ENCODE measurements at places on chromosomes 6 and 20.

- DNase-seq = no peak
Measured at GRCh38 chr20:63026582-63027165, 19.9 kb upstream of the BHLHE23 start.

DNA sequence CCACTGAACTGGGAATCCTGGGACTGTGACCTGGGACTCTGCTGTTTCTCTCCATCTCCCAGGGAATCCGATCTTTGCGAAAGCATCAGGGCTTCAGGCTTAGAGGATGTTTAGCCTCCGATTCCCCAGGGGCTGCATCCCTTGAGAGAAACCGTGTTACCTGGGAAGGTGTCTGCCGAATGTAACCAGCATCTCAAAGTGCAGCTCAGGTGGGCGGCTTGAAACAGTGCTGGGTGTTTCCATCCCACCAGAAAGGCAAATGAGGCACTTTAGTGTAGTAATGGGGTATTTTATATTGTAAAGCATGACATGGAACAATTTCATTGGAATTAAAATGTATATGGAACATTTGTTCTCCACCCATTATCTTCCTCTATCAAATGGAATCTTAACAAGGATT is 15.2 kb downstream of the CDH4 start:
- DNase-seq = no peak

- no peak for DNase-seq
Measured at GRCh38 chr6:98929498-98930060, 18.2 kb downstream of the FBXL4 start.

GRCh38 chr6:424741-425417 is 33.3 kb downstream of the IRF4 start:
- no peak for DNase-seq

DNA sequence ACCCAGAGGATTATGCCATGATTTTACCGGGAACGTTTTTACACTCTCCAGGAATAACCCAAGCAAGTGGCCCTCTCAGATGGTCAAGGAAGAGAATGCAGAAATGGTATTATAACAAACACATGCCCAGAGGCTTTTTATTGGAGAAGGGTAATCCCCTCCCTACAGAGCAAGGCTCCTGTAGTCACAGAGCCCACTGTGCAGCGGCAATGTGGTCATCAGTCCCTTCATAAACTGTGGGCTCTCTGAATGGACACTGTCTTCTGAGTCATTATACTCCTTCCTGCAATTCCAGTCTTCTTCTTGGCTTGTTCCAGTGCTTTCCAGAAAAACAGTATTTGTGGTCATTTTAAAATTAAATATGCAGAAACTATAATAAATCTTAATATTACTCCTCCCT is 74.7 kb downstream of the LAMA4 start:
- no peak for DNase-seq

- DNase-seq = no peak
Measured at GRCh38 chr6:96509281-96509680, 12.3 kb upstream of the UFL1 start.

- DNase-seq = no peak
Measured at GRCh38 chr20:401682-402495, 6.2 kb upstream of the RBCK1 start.

GRCh38 chr6:73968221-73968757 is 272.3 kb downstream of the CD109 start:
- DNase-seq = no peak

- DNase-seq = no peak
Measured at GRCh38 chr6:19714434-19715166, 122.6 kb upstream of the ID4 start.

GRCh38 chr6:100336876-100337275 is 127.8 kb downstream of the SIM1 start:
- no peak for DNase-seq

DNA sequence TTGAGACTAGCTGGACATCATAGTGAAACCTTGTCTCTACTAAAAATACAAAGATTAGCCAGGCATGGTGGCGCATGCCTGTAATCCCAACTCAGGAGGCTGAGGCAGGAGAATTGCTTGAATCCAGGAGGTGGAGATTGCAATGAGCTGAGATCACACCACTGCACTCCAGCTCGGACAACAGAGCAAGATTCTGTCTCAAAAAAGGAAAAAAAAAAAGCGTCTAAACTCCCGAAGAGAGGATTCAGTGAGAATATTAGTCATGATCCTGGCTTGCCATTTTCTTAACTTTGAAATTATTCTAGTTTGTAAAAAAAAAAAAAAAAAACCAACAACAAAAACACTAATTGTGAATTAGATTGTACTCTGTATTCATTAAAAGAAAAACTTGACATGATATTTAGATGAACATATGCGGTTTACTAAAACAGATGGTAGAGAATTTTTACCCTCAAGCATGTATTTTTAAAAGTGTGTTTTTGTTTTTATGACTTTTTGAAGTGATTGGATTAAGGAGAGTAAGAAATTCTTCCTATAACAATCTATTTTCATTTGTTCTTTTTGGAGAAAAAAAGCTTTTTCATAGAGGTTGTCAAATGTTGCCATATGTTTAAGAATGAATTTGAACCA is 80.7 kb downstream of the UST start:
- no peak for DNase-seq

GRCh38 chr20:24933266-24933908 is 15.7 kb upstream of the CST7 start:
- no peak for DNase-seq

DNA sequence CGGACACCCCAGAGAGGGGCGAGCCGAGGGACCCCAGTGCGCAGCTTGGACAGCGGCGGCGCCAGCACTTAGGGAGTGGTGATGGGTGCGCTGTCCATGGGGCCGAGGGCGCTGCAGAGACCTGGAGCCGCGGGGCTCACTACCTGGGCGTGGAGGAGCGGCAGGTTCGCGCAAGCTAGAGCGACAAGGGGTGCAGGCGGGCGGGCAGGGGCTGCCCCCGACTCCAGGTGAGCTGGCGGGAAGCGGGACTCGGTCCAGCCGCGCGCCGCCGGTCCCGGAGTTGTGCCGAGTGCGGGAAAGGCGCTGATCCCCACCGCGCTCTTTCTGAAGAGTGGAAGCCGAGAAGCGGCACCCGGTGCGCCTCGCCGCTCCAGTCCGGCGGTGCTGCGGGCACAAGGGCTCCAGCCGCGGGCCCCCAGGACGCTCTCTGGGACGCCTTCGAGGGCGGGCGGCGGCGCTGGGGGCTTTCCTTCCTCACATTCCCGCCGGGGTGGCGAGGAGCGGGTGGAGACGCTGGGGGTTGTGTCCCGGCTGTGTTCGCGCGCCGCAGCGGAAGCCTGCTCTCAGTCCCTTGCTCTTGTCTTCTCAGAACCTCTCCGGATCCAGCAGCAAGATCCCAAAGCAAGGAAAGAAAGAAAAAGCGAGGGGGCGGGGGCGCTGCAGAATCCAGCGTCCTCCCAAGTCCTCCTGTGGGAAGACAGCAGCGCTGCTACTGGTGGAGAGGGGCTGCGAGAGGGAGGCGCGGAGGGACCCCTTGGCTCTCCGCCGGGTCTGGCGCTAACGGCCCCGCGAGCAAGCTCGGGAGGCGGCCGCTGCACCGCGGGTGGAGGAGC is at the start of gene B3GAT2:
Gene B3GAT2, minus strand, starts transcription at position 610 of the 833 bp plus-strand sequence. CDS start 631 bp downstream, outside the sequence.
- no peak for DNase-seq

DNA sequence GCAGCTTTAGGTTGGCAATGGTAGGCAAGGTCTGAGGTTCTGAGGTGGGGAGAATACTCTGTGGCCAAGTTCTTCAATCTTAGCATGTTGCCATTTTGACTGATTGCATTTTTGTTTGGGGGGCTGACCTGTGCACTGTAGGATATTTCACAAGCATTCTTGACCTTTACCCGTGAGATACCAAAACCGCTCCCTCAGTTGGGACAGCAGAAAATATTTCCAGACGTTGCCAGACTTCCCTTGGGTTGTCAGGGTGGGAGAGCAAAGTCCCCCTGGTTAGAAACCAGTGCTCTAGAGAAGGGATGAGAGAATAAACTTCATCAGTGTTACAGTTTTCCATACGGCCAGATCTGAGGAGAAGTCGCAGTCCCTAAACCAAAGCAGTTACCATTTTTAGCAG is 279.6 kb downstream of the TFAP2B start:
- no peak for DNase-seq

DNA sequence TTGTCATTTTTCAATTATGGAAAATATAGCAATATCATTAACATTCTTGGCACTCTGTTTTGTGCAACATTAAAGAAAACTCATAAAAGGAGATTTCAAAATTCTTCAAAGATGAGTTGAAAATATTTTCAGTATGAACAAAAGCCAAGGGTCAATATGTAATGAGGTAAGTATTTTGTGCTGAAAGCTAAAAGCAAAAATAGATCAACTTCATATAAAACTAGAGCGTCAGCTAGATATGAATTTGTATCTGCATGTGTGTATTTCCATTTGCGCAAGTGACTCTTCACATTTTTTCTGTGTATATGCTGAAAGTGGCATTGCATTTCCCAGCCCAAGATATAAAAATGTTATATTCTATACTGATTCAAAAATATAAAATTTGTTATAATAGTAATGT is 492.1 kb upstream of the EYS start:
- DNase-seq = no peak

DNA sequence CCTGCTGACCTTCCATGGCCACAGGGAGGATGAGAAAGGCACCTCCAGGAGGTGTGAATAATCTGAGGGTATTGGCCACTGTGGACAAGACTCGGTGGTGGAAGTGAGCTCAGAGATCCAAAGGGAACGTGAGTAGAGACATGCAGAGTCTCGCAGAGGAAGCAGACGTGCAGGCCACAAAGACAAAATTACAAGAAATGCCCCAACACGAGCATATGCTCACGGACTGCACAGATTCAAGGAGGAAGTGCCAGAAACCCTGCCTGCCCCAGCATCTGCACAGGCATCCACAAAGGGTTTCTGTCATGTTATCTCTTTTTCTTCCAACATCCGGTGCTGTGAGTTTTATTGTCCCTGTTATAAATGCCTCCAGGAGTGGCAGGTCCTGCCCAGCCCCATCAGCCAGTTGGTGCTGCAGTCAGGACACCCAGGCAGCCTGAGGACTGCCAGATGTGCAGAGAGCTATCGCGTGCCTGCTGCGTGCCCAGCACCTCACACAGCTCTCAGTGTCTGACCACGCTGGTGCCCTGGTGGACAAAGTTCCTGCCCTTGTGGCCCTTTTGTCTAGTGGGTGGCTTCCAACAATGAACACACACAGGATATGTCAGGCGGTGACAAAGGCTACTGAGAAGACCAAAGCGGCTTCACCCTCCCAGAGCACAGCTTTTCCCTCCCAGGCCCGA is 34.0 kb upstream of the FANCE start:
- no peak for DNase-seq

GRCh38 chr6:153947808-153948447 is 91.1 kb upstream of the OPRM1 start:
- DNase-seq = peak; percentile 10

- DNase-seq = no peak
Measured at GRCh38 chr6:33980176-33981175, 165.4 kb downstream of the GRM4 start.

DNA sequence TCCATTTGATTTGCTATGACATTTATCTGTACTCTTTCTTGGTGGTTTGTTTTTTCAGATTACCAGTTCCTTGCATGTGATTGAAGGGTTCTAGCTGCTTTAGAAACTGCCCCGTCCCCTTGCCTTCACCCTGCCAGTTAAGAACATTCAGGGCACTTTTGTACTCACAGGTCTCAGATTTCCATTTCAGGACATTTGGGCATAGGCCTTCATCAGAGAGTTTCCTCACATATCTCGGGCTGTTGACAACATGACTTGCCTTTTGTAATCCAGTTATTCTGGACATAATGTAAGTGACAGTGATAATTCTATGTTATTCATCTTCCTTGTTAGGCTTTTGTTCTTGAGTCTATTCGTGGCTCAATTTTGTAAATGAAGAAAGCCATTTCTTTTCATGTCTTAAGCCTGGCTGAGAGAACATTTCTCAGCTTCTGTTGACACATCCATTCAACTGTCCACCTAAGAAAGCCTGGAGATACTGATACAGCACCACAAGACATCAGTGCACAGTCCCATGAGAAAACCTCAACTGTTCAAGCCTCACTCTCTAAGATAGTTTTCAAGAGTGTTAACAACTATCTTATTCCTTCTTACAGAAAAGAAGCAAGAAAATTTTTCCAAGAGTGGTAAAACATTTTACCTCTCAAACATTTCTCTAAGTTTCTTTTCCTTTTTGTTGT is 209.3 kb upstream of the SGK1 start:
- no peak for DNase-seq

- DNase-seq = no peak
Measured at GRCh38 chr6:154343473-154344308, 12.9 kb downstream of the IPCEF1 start.

- peak; percentile 20 for DNase-seq
Measured at GRCh38 chr20:16803965-16804792, 56.0 kb downstream of the OTOR start.

DNA sequence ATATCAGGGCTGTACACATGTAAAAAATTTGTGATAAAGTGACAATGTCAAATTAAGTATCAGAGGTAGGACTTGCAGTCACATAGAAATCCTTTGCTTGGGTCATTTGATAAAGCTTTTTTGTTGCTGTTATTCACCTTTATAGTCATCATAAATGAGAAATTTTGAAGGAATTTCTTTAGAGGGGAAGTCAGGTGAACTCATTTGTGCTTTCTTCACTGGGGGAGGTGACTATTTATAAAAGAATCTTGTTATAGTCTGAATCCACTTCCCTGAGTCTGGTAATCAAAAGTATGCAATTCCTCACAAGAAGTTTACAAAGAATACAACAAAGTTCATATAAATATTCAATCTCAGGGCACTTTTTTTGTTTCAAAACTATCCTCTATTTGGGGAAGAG is 47.7 kb downstream of the FRK start:
- DNase-seq = no peak

GRCh38 chr6:90293319-90293953 is 3.2 kb downstream of the BACH2 start:
- DNase-seq = no peak

GRCh38 chr6:137097057-137097456 is 52.3 kb upstream of the IL20RA start:
- no peak for DNase-seq

DNA sequence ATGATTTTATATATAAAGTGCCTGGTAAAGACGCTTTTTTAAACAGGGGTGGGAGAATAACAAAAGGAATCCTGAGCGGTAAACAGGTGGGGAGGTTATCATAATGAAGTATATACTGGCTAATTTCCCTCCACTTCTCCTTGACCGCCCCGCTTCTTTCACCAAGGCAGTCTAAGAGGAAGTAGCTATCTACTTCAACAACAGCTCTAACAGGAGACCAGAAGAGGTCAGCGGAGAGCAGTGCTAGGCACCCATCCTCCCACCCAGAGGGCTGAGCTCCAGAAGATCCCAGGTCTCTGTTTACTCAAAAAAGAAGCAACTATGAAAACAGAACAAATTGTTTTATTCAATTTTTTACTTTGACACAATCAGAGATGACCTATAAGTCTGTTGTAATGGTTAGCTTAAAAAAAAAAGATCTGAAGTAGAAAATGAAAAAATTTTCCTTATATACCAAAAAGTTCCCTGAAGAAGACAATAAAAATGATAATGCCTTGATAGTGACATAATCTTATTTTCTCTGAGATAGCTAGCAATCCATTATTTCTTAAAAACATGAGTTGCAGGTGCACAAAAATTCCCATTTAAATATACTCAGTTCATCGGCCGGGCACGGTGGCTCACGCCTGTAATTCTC is 141.1 kb downstream of the PDSS2 start:
- no peak for DNase-seq

Data from hematopoietic multipotent progenitor cell treated with erythropoietin and hydrocortisone succinate and interleukin-3 and kit ligand, for 17 days (in vitro differentiated cells).